ENCODE measurements at places on chromosomes 3 and 15.

DNA sequence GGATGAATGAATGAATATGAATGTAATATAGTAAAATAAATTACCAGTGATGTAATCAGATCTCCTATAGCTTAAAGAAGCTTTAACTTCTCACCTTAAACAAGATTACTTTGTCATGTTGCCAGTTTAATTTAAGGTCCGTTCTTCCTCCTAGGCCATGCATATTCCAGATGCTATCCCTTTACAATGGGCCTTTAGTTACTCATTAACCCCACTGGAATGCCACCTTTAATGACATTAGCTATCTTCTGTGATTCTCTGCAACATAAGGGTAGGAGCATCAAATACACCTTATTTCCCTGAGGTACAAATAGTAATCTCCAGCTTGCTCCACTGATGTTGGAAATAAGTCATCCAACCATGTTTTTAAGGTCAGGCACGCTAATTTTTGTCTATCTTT is 63.0 kb upstream of the TIMP4 start:
- no peak for DNase-seq

DNA sequence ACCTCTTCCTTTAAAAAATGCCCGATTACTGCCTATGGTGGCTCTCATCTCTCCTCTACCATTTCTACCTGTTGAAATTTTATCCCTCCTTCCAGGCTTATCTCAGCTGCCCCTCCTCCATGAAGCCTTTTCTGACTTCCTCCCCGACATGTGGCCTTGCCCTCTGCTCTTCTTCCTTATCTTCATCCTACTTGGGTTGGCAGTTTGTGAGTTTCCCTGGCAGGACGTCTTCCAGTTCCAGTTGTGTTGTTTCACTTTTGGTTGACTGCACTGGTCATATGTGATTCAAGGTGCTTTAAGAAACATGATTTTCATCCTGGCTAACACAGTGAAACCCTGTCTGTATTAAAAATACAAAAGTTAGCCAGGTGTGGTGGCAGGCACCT is 4.4 kb downstream of the DLL4 start:
- no peak for DNase-seq

DNA sequence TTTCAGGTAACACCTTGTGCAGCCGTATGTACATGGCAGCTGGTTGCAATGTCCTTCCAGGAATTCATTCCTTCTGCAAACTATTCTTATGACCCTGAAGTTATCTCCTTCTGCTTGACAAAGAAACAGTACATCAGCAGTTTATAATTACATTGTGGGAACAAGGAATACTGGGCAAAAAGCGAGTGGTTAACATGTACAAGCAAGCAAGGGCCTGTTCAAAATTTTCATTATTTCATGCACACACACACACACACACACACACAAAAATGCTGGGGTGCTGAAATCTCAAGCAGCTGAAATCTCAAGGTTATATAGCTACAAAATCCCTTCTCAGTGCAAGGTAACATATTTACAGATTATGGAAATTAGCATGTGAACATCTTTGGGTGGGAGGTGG is 30.7 kb downstream of the GTPBP8 start:
- no peak for DNase-seq

DNA sequence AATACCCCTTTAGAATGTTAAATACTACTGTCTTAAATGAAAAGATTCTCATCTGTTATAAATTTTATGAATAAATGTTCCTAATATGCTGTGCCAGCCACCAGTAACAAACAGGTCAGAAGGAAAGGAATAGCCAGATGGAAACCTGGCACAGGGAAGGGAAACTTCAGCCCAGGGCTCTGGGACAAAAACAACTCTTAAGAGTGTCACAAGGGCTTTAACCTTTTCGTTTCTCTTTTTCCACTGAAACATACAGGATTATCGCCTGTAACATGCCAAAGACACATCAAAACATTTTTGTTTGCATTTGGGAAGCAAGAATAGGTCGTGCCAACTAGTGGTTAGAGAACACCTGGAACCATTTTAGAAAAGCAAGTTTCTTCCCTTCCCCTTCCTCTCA is 109.0 kb upstream of the NEDD4 start:
- no peak for DNase-seq

DNA sequence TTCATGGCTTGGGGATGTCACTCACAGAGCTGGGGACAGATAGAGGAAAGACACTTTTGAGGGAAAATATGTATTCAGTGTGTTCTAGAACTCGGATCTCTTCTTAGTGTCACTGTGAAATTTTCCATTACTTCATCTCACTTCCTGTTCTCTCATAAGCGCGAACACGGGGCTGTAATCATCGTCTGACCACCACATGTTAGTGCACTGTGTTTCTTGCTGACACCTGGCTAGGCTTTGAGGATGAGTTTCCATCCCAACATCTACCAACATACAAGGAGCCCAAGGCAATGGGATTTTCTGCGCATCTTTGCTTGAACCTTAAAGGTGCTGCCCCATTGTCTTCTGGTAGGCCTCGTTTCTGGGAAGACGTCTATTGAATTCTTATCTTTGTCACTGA is 84.0 kb downstream of the LIPC start:
- DNase-seq = no peak

Data from stimulated activated CD4-positive, alpha-beta T cell treated with anti-CD3 and anti-CD28 coated beads, Interleukin-15, amount 100 ng/mL, for 1 hour (primary cell).